ENCODE measurements at places on chromosomes 4 and X.

DNA sequence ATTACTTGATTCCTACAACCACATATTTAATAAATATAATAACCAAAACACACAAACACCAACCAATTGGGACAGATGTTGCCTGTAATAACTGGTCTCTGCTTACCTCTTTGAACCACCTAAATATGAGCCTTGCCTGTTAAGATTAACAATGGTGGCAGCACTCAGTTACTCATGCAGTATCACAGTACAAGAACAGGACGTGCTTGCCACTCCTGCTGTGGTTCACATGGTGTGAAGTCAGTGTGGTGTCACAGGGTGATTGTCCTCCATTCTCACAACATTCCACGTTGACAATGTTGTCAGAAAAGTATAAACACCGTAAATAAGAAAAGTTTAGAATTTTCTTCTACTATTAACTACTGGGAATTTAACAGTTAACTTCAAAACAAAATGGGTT, 365.0 kb downstream of the PPP3CA start:
- no peak for DNase-seq

DNA sequence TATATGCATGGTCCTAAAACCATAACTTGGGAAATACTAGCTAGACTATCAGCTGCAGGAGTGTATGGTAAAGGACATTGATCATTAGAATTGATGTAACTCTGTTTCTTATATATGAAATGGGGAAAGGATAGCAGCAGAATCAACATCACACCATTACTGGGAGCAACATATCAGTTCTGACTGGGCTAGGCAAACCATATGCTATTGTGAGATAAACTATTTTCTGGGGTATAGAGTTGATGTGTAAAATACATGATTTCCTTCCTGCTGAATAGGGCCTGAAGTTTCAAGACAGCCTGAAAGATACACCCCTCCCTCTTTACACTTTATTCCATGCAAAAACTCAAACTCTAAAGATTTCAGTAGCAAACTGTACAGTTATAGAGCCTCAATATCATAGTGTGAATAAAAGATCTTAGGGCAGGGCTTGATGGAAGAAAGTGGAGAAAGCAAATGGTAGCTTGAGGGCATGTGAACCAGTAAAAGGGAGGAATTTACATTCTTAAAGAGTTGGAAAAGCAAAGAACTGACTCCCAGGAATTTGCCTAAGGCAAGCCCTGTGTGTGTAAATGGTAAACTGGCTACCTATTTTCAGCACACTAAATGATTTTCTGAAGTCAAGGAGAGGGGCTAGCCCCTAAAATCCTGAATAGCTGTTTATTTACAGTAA, 404.1 kb downstream of the MAPK10 start:
- no peak for DNase-seq

DNA sequence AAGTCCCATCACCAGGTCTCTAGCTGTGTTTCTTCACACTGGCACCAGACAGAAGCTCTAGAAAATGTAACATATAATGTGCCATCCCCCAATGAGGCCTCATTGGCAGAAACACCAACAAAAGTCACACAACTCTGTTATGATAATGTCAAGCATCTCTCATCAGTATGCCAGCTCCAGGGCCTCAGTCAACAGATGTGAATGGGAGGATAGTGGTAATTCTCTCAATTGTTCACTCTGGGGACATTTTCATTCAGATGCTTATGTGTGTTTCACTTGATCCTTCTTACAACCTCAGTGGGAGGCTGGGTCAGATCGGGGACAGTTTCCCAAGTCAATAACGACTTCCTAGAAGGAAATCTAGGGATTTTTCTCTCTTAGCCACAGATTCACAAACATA, 57.5 kb upstream of the SCOC start:
- no peak for DNase-seq

- peak; percentile 3 for DNase-seq
Measured at GRCh38 chrX:37509349-37509748, 62.1 kb upstream of the LANCL3 start.

- DNase-seq = no peak
Measured at GRCh38 chrX:1034717-1035116, 177.7 kb downstream of the CRLF2 start.

GRCh38 chr4:120446051-120446567, 379.5 kb upstream of the MAD2L1 start:
- DNase-seq = no peak

DNA sequence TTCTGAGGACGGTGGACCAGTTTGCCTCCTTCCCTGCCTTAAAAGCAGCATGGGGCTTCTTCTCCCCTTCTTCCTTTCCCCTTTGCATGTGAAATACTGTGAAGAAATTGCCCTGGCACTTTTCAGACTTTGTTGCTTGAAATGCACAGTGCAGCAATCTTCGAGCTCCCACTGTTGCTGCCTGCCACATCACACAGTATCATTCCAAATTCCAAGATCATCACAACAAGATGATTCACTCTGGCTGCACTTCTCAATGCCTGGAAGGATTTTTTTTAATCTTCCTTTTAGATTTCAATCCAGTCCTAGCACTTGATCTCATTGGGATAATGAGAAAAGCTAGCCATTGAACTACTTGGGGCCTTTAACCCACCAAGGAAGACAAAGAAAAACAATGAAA, 255.3 kb downstream of the RAPGEF2 start:
- DNase-seq = no peak

GRCh38 chrX:69221239-69222102, 56.2 kb upstream of the PJA1 start:
- DNase-seq = no peak

DNA sequence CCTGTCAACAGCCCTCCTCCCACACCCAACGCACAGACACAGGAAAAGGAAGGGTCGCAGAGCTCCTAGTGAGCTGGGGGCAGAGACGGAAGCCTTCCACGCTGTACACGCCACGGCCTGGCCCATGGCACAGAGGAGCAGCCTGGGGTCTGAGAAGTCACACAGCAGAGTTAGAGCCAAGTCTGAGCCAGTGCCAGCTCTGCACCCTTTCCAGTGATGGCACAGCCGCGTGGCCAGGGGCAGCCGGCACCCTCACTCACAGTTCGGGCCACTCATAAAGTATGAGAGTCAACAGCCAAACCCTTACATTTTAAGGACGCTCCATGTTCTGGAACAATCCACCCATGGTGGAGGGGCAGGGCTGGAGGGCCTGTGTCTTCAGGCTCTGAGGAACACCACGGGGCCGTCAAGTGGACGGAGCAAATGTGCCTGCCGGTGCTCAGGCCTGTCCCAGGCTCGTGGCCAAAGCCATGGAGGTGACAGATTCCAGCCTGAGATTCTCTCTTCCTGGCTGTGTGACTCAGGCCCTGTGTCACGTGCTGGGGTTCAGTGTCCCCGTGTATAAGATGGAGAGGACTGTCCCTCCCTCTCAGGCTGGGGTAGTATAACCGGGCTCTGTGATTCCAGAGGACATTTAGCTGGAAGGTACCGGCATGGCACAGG, 91.2 kb downstream of the ABLIM2 start:
- no peak for DNase-seq

- DNase-seq = no peak
Measured at GRCh38 chrX:100090931-100091330, 319.1 kb downstream of the PCDH19 start.

DNA sequence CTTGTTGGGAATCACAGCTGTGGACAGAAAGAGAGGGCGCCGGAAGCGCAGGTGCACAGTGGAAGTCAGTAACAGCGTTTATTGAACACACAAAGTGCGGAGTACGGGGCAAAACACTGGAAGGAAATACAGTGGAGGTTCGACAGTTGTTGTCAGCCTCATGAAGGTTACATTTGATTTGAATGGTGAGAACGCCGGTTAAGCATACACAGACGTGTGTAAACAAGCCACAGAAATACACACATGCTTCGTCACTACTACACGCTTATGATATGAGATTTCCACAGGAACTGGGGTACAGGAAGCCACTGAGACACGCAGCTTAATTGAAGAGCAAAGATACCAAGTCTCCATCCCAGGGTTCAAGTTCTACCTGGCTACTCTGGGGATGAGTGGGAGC, 12.0 kb downstream of the CCKAR start:
- no peak for DNase-seq

- no peak for DNase-seq
Measured at GRCh38 chr4:67052814-67053675, 492.3 kb downstream of the CENPC start.

DNA sequence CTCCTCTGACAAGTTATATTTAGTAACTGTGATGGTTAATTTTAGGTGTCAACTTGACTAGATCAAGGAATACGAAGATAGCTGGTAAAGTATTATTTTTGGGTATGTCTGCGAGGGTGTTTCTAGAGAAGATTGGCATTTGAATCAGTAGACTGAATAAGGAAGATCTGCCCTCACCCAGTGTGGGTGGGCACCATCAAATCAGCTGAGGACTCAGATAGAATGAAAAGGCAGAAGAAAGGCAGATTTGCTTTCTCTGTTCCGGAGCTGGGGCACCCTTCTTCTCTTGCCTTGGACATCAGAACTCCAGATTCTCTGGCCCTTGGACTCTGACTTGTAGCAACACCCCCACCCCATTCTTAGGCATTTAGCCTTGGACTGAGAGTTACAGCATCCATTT, 981.6 kb downstream of the CCSER1 start:
- DNase-seq = no peak

GRCh38 chr4:81237791-81238190, 22.8 kb upstream of the PRKG2 start:
- DNase-seq = no peak

DNA sequence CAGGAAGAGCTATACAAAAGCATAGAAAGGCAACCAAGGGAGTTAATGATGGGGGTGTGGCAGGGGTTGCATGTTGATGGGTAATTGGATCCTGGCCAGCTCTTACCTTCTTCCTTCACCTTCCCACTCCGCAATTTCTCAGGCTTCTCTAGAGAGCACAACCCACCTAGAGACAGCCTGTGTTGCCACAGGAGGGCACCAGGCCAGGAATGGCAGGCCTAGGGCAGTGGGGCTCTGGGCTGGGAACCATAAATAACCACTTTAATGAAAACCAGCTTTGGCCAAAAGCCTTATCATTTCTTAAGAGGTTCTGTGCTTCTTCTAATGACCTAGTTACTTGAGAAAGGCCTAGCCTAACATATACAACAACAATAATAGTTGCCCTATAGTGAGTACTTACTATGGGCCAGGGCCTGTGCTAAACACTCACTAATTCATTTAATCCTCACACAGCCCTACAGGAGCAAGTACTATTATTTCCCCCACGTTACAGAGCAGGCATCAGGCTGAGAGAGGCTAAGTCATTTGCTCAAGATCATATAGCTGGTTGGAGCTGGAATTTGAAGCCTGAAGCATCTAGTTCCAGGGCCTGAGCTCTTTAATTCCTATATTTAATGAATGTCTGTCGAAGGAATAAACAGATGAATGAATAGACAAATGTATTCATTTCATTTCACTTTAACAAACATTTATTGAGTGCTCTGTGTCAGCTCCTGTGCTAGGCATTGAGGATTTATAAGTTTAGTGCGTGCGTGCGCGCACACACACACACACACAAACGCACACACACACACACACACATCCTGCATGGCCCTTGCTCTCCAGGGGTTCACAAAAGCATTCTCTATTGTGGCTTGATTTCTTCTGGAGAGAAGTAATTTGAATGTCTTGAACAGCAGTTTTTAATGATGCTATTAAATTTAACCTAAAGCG, 66.8 kb downstream of the RTL9 start:
- DNase-seq = no peak

Measured in endothelial cell (in vitro differentiated cells).